ENCODE measurements at places on chromosomes 12 and 14.

GRCh38 chr12:15620741-15621539 is 168.2 kb downstream of the EPS8 start:
- ATAC-seq: no peak

GRCh38 chr12:19946550-19946949 is 421.8 kb upstream of the PDE3A start:
- ATAC-seq: peak; percentile 50

- no peak for ATAC-seq
These were observed 146.0 kb upstream of the PLEKHG7 start for GRCh38 chr12:92556637-92557421.

DNA sequence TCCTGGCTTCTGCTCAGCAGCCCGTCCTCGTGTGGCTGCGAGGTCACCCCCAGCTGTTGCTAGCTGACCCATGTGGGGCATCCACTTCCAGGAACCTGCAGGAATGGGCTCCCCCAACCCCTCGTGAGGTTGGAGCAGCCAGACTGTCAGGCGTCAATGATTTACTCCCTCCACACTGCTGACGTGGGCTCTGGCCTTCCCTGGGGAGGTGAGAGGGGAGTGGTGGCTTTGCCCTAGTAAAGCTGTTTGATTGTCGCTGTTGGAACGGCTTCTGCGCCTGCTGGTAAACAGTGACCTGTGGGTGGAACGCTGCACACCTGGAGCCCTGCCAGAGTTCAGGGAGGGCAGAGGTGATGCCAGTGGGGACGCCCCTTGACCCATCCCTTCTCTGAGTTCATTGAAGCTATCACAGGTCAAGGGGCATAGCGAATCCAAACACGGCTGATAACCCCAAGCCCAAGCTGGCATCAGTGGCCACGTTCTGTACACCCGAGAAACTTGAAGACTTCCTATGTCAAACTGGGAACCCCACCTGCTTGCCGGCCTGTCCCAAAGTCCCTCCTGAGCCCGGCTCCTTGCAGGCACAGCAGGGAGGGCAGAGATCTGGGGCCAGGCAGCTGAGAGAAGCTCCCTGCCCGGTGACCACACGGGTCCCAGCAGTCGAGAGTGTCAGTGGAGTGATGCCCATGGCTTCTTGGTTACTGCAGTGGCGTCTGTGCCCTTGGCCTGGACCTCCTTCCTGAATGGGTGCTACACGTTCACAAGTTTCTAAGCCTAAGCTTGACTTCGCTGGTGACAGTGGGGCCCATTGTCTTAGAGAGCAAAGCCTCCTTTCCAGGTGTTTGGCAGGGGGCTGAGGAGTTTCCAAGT is 2.7 kb downstream of the ASPG start:
- no peak for ATAC-seq

GRCh38 chr12:113831016-113831415 is 135.1 kb downstream of the RBM19 start:
- ATAC-seq: no peak

- no peak for ATAC-seq
These were observed 15.9 kb downstream of the FAIM2 start for GRCh38 chr12:49887536-49888401.

DNA sequence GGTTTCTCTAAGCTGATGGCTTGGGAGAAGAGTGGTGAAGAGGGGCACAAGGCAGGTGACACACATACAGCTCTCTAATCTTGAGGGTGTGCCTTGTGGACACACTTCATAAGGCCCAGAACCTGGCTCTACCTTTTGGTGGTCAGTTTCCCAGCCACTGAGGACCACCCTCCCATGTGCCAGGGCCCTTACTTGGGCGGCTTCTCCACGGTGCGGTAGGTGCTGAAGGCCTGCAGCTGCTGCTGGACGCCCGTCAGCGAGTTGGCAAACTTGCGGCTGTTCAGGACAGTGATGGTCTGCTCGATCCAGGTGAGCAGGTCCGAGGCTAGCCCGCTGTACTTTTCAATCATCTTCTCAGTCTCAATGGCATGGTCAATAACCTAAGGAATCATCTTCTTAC is 80.2 kb downstream of the SPTB start:
- ATAC-seq: no peak

GRCh38 chr14:77104393-77104792 is 6.3 kb downstream of the CIPC start:
- no peak for ATAC-seq

- ATAC-seq: no peak
These were observed 116.4 kb upstream of the CCND2 start for GRCh38 chr12:4157122-4157521.

- no peak for ATAC-seq
These were observed 30.4 kb upstream of the TMEM132C start for GRCh38 chr12:128236525-128236924.

DNA sequence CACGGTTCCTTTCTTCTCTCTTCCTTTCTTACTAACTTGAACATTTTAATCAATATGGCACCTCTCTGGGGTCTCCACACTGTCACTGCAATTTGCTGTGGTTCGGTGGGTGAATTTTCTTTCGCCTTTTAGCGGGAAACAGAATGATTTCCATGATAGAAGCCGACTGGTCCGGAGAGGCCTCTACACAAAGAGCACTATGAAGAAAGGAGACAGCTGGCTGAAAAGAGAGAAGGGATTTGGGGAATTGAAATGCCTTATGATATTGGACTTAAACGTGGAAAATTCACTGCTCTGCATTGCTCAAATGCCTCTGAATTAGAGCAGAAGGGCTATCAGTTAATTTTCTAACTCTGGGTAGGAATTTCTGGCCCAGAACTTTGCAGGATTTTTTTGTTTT is 55.9 kb downstream of the KCNA5 start:
- ATAC-seq: no peak

DNA sequence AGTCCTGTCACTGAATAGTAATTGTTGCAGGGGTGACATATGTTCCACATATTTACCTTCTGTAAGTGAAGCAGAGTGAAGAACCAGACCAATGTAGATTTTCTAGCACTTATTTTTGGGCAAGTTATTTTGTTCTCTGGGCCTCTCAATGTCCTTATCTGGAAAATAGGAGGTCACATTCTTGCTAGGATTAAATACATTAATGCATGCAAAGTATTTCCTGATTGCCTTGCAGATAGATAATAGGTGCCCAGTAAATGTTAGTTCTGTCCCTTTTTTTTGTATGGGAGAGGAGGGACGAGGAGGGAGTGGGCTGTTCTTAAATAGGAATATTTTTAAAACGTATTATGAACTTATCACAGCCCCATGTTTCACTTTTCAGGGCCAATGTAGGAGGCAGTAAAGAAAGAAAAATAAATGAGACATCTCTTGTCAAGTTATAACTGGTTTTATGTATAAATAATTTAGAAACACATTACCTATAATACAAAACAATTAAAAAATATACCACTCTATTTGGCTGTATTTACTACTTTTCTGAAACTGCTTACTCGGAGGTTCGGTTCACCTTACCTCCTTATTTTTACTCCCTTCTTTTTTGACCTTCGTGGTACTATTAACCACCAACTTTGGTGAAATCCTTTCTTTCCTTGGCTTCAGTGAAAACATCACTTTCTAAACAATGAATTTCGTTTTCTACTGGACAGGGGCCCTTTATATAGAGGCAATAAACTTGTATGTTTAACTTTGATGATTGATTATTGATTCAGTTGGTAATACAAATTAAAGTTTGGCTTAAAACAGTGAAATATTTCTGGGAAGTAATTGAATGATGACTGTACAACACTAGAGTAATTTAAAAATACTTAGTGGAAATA is 41.9 kb downstream of the DIP2B start:
- no peak for ATAC-seq

GRCh38 chr12:123044351-123044750 is 63.9 kb downstream of the ARL6IP4 start:
- no peak for ATAC-seq

All from gastroesophageal sphincter (tissue), 4 donors.